Activated CD8-positive, alpha-beta memory T cell treated with anti-CD3 and anti-CD28 coated beads for 1 hour (primary cell): ENCODE measurements at places on chromosomes 11 and 22.

DNA sequence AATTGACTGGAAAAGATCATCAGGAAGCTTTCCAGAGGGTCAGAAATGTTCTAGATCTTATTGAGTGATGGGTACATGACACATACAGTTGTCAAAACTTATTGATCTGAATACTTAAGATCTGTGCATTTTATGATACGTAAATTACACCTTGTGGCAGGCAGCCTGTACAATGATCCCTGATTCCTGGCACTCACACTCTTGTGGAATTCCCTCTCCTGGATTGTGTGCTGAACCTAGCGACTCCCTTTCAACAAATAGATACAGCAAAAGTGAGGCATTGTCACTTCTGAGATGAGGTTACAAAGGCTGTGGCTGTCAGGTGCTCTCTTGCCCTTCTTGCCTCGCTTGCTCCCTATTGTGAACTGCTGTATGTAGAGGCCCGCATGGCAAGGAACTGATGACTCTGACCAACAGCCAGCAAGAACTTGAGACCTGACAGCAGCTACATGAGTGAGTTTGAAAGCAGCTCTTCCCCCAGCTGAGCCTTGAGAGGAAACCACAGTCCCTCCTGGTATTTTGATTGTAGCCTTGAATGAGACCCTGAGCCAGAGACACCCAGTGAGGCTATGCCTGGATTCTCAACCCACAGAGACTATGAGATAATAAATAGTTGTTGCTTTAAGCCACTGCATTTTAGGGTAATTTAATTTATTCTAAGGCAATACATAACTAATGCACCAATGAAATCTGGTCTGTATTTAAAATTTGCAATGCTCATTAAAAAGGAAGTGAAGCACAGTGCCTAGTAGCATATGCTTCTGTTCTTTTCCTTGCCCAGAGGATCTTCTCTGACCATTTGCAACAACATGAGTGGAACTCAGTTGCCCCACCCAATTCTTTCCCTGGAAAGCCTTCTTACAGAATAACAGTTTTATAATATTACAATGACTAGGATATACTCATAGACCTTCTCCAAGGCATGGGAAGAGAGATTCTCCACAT is 60.5 kb upstream of the IZUMO1R start:
- DNase-seq = no peak

- no peak for DNase-seq
Measured at GRCh38 chr22:43202756-43203410, 15.9 kb upstream of the TTLL12 start.

DNA sequence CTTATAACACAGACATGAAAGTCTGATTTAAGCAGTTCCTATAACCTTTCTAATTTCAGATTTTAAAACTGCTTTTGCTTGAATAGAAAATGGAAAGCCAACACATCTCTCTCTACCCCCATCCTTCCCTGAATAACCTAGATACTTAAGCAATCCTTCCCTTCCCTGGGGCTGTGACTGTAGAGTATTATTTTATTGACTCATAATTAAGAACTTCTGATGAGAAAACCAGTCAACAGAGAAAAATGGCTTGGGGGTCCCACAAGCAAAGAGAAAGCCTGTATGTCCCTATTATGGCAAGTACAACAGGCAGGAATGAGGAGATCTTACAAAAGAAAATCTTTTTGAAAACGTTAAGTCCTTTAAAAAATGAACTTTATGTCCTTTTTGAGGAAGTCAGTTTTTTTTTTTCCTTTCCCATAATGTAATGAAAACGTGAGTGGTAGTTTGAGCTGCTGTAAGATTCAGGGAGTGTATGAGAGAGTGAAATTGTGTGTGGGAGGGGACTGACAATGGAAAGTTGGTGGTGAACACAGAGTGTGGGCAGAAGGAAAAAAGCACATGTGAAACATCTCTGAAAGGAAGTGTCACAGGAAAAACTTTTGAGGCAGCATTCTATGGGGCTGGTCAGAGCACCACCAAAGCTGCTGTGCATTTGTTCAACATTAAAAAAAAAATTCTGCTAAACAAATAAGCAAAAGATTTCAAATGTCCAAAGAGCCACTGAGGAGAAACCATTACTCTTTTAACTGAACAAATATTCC is 154.6 kb downstream of the MAML2 start:
- DNase-seq = no peak

DNA sequence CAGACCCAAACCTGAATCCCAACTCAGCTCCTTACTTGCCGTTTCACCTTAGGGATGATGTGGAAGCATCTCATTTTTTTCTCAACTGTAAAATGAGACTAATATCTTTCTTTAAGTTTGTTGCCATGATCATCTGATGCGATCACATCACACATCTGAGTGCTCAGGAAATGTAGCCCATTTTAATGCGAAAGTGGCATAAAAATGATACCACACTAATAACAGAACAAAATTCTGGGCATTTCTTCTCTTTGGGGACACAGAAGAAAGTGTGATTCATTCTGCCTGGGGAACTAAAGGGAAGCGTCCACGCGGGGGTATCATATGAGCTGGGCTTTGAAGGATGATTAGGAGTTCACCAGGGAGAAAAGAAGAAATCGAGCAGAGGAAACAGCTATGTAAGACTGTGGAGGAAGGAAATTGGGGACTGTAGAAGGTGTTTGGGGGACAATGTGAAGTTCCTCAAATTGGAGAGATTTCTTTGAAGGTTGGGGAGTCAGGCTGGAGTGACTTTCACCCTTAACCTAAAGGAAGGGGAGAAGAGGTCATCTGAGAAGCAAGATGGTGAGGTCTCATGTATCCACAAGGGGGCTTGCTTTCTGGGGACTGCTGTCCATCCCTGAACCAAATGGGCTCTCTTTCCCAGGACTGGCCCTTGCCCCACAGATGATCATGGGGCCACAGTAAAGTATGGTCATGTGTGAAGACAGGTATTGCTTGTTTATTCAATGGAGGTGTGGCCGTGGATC is 49.7 kb upstream of the NNMT start:
- no peak for DNase-seq

- peak; percentile 37 for DNase-seq
Measured at GRCh38 chr11:65078151-65078550, 5.7 kb downstream of the CDCA5 start.

- no peak for DNase-seq
Measured at GRCh38 chr11:104649002-104649401, 249.3 kb downstream of the CASP12 start.

GRCh38 chr11:62025487-62026105 is 58.2 kb upstream of the FTH1 start:
- DNase-seq = peak; percentile 78

DNA sequence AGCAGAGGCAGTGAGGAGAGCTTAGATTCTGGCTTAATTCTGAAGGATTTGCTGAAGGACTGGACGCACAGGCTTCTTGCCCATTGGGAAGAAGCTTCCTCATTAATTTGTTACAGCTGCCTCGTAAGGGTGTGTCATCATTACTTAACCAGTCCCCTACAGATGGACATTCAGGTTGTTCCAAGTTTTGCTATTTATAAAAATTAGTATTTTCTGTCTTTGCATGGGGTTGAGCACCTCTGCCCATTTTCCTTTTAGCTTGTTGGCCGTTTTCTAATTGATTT is 38.1 kb downstream of the CAPN1 start:
- DNase-seq = no peak

- DNase-seq = no peak
Measured at GRCh38 chr11:22130462-22131053, 62.3 kb upstream of the ANO5 start.

DNA sequence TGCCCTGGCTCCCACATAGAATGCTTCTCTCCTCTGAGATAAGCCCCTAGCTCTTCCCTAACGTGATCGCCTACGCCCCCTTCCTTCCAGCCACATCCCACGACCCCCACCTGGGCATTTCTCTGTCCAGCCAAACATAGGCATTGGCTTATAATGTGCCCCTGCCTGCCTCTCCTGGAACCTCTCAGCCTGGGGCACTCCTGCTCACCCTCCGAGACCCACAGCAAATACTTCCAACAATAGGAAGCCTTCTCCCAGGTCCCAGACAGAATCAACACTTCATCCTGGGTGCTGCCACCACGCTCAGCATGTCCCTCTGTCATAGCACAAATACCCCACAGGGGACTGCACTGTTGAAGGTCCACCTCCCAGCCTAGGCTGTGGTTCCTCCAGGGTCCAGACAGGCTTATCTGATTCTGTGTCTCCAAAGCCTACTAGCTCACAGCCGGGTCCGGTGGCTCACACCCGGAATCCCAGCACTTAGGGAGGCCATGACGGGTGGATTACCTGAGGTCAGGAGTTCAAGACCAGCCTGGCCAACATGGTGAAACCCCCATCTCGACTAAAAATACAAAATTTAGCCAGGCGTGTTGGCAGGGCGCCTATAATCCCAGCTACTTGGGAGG is 24.2 kb upstream of the TMPRSS4 start:
- no peak for DNase-seq

DNA sequence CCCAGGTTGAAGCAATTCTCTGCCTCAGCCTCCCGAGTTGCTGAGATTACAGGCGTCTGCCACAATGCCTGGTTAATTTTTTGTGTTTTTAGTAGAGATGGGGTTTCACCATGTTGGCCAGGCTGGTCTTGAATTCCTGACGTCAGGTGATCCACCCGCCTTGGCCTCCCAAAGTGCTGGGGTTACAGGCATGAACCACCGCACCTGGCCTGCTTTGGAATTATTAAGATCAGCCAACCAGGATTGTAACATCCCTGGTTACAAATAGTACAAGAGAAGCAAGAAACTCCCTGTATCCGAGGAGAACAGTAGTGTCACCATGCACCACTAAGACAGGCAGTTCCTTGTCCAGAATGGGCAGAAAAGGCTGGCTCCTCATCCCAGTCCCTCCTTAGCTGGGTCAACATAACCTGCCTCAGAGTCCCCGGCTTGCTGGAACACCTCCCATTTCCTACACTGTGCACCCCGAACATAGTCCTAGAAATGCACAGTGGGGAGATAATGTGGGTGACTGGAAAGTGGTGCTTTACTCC is 77.2 kb upstream of the INCENP start:
- DNase-seq = no peak

DNA sequence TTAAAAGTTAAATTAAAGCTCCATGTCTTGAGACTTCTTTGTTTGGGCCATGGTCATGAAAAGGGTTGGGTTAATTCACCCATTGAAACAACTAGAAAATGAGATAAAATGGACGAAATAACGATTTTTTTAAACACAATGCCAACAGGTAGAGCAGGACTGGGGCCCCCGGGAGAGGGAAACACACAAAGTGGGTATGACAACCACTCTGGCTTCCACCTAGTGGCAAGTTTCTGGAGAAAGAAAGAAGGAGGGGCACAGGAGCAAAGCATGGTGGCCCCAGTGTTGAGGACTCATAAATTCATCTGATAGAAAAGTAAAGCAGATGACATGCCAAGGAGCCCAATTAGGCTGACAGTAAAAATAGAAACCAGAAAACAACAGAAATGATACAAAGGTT is 68.4 kb downstream of the MYEOV start:
- no peak for DNase-seq

GRCh38 chr11:94755494-94755893 is 12.7 kb upstream of the AMOTL1 start:
- no peak for DNase-seq

GRCh38 chr22:49201046-49201970 is 626.4 kb downstream of the BRD1 start:
- no peak for DNase-seq

DNA sequence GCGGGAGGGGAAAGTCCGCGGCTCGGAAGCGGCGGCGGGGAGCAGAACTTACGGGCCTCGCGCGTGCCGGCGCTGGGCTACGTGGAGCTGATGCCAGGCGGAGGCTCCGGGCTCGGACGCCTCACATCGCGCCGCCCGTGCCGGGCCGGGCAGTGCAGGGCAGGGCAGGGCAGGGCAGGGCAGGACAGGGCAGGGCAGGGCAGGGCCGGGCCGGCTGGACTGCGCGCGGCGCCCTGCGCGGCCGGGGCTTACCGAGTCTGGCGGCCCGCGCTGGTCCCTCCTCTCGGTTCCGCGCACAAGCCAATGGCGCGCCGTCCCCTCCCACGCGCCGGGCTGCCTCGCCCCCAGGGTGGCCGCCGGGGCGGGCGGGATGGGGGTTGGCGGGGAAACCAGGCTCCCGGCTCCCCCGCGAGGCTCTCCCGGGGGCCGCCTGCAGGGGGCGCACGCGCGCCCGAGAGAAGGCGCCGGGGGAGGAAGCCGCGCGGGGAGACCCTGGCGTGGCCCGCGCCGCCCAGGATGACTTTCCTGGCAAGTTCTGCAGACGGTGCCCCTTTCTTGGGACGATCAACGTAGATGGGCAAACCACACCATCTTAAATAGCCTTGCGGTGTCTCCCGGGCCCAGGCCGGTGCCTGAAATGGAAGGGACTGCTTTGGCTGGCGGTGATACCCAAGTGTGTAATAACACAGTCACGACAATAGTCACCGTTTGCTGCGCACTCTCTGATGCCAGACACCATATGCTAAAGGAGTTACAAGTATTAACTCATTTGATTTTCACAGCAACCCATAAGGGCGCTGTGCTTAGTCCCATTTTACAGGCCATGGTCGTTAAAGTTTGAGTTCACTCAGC is at the start of gene TP53I11:
TSS of gene TP53I11 (minus strand) at position 259 of the 852 bp plus-strand sequence. CDS start 12,548 bp downstream, outside the sequence.
- no peak for DNase-seq

DNA sequence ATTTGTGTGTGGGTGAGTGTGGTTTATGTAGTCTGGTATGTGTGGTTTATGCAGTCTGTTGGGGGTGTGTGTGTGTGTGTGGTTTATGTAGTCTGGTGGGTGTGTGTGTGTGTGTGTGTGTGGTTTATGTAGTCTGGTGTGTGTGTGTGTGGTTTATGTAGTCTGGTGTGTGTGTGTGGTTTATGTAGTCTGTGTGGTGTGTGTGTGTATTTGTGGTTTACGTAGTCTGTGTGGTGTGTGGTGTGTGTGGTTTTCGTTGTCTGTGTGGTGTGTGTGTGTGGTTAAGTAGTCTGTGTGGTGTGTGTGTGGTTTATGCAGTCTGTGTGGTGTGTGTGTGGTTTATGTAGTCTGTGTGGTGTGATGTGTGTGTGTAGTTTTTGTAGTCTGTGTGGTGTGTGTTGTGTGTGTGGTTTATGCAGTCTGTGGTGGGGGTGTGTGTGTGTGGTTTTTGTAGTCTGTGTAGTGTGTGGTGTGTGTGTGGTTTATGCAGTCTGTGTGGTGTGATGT is 26.2 kb upstream of the PARVG start:
- no peak for DNase-seq

DNA sequence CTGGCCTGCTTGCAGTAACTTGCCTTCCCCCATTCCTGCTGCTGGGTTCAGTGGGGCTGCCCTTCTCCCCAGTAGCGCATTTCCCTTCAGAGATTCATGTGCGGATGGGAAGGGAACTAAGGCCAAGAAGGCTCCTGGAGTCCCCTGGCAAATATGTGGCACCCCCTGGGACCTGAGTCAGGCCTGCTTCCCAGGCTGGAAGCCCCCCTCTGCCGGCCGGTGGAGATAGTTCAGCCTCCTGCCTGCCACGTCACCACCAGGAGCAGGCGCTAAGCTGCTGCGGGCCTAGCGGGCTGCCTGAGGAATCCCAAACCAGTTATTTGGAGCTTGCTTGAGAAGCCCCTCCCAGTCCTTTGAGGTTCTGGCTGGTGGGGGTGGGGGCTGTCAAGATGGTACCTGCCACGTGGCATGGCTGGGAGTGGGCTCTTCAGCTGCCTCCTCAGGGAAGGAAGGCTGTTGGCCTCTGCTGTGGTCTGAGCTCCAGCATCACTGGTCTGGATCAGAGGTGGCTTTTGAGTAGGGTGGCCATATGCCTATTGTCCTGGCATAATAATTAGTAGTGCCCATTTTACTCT is 2.0 kb downstream of the SERPINH1 start:
- DNase-seq = no peak
